Spinal cord (tissue), 10 donors: ENCODE measurements at places on chromosomes 7 and 10.
A peak's percentile ranks its signal among the peaks of the same experiment; 100 is the strongest.

GRCh38 chr10:44650691-44651661, 260.2 kb upstream of the TMEM72 start:
- H3K4me1 ChIP-seq = peaks cover 8% of the 10 kb centered on the region
- no peak overlapping the region for H3K4me3 ChIP-seq
- no peaks in the 10 kb centered on the region for H3K27me3 ChIP-seq
- no peak overlapping the region for H3K27ac ChIP-seq
- DNase-seq = peak; percentile 85
- H3K36me3 ChIP-seq = no peaks in the 10 kb centered on the region

- H3K36me3 ChIP-seq = no peaks in the 10 kb centered on the region
- no peaks in the 10 kb centered on the region for H3K27me3 ChIP-seq
- H3K4me1 ChIP-seq = no peaks in the 10 kb centered on the region
- no peak overlapping the region for H3K27ac ChIP-seq
- no peak for DNase-seq
These were observed 81.9 kb downstream of the BUB3 start for GRCh38 chr10:123236126-123236525.

DNA sequence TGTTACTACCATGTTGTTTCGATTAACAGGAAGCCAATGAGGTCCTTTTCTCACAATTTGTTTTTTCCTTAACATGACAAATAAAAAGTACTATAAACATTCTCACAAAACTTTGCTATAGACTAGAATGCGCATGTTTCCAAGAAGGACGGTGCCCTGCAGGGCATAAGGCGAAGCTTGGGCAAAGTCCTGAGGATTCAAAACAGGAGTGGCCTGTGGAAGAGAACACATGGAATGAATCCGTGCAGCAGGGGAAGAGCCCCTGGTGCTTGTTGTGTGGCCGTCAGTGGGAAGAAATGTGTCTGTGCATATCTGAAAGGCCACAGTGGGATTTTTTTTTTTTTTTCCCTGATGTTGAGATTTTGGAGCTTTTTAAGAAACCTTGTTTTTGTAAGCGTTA, 67.6 kb downstream of the ITGA8 start:
- H3K4me1 ChIP-seq = no peaks in the 10 kb centered on the region
- H3K36me3 ChIP-seq = no peaks in the 10 kb centered on the region

DNA sequence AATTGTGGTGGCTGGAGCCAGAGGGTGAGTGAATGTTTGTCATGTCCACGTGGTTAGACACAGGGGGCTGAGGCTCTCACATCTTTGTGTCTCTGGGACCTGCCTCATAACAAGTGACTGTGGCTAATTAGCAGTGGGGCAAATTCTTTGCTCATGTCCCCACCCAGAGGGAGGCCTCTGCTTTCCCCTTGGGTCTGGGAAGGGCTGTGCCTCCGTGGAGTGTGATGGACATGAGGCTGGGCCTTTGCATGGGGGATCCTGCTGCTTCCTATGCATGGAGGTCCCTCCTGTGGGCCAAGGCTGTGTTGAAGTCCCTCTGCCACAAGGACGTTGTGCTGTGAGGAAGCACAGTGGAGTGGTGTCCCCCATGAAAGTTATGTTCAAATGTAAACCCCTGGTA, 327.4 kb upstream of the SHH start:
- no peak overlapping the region for H3K4me3 ChIP-seq
- no peaks in the 10 kb centered on the region for H3K36me3 ChIP-seq
- DNase-seq = no peak
- H3K4me1 ChIP-seq = no peaks in the 10 kb centered on the region

GRCh38 chr7:49488573-49488972, 284.9 kb upstream of the VWC2 start:
- H3K27ac ChIP-seq = no peak overlapping the region
- H3K27me3 ChIP-seq = no peaks in the 10 kb centered on the region
- no peak for DNase-seq
- H3K4me3 ChIP-seq = no peak overlapping the region
- no peaks in the 10 kb centered on the region for H3K4me1 ChIP-seq

GRCh38 chr10:60155099-60155877, 234.4 kb downstream of the ANK3 start:
- peaks cover 4% of the 10 kb centered on the region for H3K36me3 ChIP-seq
- H3K27me3 ChIP-seq = no peaks in the 10 kb centered on the region
- no peaks in the 10 kb centered on the region for H3K4me1 ChIP-seq

DNA sequence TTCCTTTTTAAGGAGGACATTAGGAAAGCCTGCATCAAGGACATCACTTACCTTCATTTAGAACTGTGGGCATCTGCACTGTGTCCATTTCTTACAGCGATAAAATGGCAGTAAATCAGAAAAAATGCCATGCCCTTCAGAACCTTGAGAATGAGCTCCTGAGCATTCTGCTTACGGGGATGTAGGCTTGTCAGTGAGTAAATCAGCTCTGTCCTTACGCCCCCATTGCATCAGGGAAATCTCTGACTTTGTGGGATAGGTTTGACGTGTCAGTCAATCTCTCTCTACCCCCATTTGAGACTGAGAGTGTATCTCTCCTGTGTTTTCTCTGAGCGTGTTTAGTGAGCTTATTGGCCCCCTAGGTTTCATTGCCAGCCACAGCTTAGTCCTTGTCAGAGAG, 837.1 kb downstream of the LRMDA start:
- H3K4me1 ChIP-seq = no peaks in the 10 kb centered on the region
- H3K27ac ChIP-seq = no peak overlapping the region
- H3K4me3 ChIP-seq = no peak overlapping the region
- no peak for DNase-seq
- peaks cover 2% of the 10 kb centered on the region for H3K27me3 ChIP-seq
